Peyer's patch (tissue), 4 donors: ENCODE measurements at places on chromosomes 3 and 15. TPM values are rescaled to one million over a fixed set of nuclear protein-coding genes. Genes with fewer than 3 reads are reported as not detected.

GRCh38 chr3:19489936-19490335 is 341.6 kb downstream of the KCNH8 start:
- DNase-seq: no peak

The SEMA6D gene
- 12.4 TPM for total RNA-seq

GRCh38 chr15:38551720-38552648 is 12.6 kb downstream of the RASGRP1 start:
- DNase-seq: no peak

DNA sequence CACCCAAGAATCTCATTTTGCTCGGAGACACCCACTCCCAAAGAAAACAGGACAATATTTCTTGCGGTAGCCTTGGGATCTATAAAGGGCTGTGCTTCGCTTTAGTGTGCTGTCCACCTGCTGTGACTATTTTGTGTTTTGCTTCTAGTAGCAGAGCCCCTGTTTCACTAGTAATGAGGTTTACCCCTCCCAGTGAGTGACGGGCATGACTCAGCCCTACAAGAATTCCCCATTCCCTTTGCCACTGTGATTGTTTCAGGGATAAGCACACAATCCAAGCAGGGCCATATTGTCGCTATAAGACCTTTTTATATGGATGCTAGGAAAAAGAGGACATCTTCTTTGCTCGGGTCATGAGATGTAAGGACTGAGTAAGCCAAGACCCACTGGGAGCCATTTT is 62.5 kb upstream of the FOXB1 start:
- no peak for DNase-seq

DNA sequence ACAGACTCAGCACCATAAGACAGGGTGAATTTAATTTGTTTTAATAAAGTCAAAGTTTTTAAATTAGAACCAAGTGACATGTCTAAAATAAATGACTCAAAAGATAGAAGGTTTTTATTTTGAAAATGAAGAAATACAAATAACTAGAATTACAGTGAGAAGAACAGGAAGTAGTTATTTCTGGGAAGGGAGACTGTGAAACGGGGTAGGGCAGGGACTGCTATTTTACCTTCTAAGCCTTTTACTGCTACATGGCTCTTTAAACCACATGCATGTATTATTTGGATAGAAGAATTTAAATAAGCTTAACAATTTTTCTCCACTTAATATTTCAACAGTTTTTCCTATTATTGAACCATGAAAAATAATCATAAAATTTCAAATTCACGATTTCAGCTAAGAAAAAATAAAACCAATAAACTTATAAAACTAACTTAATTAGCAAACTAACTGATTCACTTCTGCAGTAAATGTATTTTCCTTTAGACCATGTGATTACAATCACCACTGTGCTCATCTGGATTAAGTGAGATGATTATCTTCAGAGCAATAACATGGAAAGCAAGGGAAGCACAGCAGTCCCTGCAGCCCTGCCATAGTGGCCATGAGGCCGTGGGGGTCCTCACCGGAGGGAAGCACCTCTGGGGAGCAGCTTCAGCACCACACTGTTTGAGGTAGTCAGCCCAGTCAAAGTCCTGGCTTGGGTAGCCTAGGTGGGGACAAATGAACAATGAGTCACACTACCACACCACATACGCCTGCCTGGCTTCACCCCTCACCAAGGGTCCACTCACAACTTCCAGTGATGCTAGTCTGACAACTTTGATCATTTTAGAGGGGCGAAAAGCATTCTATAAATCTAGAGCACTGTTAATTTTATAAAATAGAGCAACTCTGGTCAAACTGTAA is 28.3 kb upstream of the STIMATE start:
- DNase-seq: no peak

The DUOXA1 gene
- total RNA-seq: 1.2 TPM

The MITF gene
- 6.0 TPM for total RNA-seq

DNA sequence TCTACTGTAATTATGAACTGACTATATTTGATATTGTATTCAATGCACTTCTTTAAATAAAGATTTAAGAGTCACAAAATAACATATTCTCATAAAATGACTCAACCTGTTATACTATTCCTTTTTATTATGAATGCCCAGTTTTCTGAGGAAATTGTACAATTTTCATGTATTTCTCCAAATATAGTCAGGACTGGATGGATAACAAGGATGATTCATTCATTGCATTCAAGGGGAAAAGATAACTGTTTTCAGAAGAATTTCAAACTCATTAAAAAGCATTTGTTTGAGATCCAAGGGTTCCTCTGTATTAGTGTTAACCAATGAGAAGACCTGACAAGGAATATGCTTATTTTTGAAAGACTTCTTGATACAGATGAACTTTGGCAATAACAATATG is 163.7 kb downstream of the MEIS2 start:
- no peak for DNase-seq

DNA sequence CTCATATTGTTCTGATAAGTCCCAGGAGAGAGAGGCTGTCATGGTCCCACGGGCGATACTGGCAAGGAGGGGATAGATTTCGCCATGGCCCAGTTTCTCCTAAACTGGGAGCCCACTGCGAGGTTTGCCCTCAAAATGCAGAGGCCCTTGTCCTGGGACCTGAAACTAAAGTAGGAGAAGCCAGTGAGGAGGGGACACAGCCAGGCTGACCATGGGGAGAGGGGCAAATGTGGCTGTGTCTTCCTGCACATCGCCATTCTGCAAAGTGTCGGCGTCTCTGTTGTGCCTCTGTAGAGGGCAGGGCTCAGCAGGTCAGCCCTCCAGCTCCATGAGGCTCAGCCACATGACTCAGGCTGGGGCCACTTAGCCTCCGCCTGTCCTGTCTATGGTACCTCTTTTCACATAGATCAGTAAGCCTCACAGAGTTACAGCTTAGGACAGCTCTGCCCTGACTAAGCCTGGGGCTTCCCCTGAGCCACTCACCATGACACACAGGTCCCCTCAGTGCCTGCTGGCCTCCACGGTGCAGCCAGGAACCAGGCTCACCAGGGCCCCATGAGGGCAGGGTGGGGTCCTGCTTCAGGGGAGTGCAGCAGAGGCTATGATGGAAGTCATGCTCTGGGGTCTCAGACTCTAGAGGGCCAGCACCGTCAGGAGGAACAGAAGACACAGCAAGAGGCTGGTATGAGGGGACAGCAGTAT is 28.6 kb upstream of the PLXNA1 start:
- DNase-seq: peak; percentile 28

The EEFSEC gene
- 11.7 TPM for total RNA-seq

GRCh38 chr3:83498361-83499016 is 1460.3 kb upstream of the CADM2 start:
- no peak for DNase-seq

- DNase-seq: no peak
Measured at GRCh38 chr3:191005790-191006189, 143.3 kb upstream of the GMNC start.
